Frontal cortex (tissue), 4 donors: ENCODE measurements at places on chromosomes 5 and 9. TPM values are rescaled to one million over a fixed set of nuclear protein-coding genes. Genes with fewer than 3 reads are reported as not detected.

DNA sequence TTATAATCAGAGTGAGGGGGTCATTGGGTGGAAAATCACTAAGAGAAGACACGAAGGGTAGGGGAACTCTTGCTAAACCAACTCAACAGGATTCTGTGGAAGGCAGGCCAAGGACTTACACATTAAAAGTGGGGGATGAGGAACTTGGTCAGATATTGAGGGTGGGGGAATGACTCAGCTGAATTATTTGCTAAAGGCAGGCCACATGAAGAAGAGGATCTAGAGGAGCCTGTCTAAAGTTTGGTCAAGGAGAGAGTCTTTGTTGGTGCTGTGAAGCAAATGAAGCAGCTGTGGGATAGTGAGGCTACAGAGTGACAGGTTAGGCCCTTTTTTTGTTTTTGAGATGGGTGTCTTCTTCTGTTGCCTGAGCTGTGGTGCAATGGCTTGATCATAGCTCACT, 63.9 kb upstream of the SPRY4 start:
- no peak for DNase-seq

GRCh38 chr9:131685753-131686706, 53.8 kb downstream of the RAPGEF1 start:
- DNase-seq: no peak

DNA sequence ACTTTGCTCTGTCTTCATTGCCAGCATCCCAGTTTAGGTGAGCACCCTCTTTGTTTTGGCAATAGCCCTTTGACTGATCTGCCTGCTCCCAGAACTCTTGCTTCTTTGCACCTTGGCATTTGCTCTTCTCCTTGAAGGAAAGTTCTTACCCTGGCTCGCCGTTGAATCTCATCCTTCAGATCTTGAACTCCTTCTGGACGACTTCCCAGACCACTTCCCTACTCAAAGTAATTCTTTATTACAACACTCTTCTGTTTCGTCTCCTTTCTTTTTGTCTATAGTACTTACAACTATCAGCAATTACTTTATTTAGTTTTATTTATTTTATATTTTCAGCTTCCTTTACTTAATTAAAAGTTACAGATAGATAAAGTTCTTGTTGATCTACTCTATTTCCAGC, 1510.1 kb downstream of the MAT2B start:
- no peak for DNase-seq

DNA sequence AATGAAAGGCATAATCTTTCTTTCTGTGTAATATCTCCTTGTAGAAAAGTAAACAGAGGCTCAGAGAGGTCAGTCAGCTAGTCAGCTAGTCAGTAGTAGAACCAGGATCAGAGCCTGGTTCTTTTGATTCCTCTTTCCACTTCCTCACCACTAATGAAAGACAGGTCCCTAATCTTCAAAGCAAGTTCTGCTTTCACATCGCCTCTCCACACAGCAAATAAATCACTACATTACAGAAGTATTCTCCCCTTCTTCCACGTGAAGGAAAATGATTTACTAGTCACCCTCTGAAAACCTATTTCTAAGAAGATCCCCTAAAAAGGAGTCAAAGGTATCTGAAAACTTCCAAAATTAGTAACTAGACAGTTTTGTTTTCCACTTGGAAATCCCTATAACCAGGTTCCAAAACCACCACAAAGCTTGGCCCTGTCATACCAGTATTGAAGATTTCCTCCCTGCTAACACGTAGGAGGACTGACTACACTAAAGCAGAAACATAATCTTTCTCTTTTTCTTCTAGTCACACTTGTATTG, 140.5 kb upstream of the TARS1 start:
- no peak for DNase-seq

DNA sequence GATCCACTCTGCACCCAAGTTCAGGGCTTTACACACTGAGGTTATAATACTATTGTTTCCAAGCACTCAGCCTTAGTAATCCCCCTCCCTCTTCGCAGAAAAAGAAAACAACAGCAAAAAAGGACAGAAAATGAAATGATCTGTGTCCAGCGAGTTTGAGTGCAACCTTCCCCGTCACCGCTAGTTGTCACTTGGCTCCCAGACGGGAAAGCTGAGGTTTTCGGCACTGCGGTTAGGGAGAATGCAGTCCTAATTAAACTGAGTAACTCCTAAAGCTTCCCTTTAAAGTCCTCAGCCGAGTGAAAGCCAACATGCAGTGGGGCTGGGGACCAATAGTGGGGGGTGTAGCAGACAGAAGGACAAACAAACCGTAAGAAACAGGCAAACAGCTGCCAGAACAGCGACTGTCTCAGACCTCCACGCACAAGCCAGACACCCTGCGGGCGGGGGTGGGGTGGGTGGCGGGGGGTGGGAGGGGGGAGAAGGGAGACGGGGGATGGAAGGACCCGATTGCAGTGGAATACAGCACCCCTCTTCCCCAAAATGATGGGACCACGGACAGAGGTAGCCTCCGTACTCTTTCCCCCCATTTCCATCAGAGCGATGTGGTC, 680 bp downstream of the GLRA1 start:
- no peak for DNase-seq

GRCh38 chr5:94968507-94969095, 316.3 kb downstream of the MCTP1 start:
- DNase-seq: peak; percentile 13

- DNase-seq: no peak
Measured at GRCh38 chr5:80217667-80218066, 38.2 kb downstream of the SERINC5 start.

GRCh38 chr5:90871391-90871991, 312.9 kb downstream of the ADGRV1 start:
- DNase-seq: no peak

DNA sequence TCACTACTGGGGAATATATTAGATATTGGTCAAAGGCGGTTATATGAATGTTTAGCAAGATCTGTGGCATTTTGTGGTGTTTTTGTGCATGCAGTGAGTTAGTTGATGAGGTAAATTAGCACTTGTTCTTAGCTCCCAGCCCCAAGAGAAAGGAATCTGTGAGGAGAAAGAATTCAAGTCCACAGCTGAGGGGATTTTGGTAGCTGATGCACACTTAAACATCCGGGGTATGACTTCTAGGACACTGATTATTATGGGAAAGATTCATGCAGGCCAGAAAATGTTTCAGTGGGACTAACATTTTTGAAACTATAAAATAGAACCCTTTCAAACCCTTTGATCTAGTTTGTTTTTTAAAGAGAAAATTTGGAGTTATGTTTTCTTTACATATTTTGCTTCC, 118.2 kb upstream of the RPS23 start:
- no peak for DNase-seq

Gene SH3GL2
- 76.2 TPM for total RNA-seq

Gene TMEM215
- total RNA-seq: 0.82 TPM

Gene ZBED3
- total RNA-seq: 1.6 TPM

Gene WDR31
- total RNA-seq: 2.4 TPM
